ENCODE measurements at places on chromosomes 13 and 19.

DNA sequence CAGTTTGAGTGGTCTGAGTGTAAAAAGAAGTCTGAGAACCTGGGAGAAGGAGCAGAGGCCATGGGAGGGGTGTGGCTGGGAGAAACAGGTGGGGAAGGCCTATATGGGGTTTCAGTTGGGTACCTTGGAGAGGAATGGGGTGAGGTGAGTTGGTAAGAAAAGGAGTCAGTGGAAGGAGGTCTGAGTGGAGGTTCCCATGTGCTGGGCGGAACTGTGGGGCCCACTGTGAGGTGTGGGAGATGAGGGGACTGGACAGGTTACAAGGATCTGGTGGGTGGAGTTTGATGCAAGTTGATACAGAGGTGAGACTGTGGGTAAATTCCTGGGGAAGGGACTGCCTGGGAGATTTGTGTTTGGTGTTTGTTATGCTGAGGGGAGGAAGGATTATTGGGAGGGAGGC, 2.1 kb downstream of the ZNF574 start:
- no peak for DNase-seq

DNA sequence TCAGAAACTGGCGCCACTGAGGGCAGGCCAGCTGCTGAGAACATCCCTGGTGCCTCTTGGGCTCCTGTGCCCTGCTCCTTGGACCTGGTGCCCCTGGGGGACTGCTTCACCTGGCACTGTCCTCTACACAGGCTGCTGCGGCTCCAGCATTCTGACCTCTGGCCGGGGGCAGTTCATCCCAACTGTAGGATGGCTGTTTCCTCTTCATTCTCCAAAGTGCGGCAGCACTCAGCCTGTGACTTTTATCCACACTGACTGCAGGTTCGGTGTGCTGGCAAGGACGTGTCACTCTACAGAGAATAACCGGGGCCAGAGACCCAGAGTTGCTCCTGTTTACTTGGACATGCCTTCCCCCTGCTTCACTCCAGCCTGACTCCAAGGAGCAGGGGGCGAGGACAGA, 7.6 kb upstream of the ANKRD10 start:
- DNase-seq, result no peak

DNA sequence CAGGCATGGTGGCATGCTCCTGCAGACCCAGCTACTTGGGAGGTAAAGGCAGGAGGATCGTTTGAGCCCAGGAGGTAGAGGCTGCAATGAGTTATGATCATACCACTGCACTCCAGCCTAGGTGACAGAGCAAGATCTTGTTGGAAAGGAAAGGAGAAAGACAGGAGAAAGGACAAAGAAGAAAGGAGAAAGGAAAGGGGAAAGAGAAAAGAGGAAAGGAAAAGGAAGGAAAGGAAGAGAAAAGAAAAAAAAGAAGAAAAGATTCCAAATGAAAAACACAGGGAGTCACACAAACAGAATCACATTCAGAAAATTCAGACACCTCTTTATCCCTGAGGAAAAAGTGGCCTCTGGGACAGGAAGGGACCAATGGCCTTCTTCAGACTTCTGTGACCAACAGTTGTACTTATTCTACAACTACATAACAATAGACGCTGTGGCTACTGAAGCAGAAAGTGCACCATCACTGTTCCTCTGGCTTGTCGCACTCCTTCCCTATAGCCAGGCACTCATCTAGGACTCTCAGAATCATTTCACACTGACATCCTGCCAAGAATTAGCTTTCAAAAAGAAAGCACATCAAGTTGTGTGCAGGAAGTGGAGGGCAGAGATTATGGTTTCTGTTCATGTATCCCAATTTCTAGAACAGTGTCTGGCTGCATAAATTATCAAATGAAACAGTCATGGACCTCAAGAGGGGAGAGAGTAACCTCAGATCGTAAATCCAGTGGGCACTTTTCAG, 5.9 kb downstream of the MTMR6 start:
- no peak for DNase-seq

DNA sequence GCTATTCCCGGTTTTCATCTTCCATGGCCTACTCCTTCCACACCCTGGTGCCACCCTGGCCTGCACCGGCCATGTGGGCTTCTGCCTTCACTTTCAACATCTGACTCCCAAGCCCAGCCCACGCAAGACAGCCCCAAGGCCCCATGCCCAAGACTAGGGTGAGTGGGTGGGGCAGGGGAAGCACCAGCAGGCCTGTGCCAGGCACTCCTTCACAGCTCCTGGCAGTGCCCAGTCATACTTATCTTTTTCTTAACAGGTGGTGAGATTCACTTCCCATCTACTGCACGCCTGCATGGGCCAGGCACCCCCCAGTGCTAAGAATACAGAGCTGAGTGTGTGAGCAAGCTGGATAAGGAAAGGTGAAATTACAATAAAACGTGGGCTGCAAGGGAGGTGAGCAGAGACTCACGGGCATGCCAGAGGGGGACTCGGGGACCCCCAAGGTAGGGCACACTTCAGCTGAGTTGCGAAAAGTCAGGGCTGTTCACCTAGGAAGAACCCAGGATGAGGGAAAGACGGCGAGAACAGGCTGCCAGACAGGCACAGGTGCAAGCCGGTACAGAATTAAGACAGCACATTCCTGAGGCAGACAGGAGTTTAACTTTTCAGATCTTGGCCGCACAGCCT, 55.7 kb downstream of the COL4A1 start:
- no peak for DNase-seq

- DNase-seq, result no peak
Observed at GRCh38 chr13:20701461-20701860, 2.0 kb upstream of the IL17D start.

- DNase-seq, result no peak
Observed at GRCh38 chr13:76326343-76326742, 559.9 kb downstream of the KCTD12 start.

DNA sequence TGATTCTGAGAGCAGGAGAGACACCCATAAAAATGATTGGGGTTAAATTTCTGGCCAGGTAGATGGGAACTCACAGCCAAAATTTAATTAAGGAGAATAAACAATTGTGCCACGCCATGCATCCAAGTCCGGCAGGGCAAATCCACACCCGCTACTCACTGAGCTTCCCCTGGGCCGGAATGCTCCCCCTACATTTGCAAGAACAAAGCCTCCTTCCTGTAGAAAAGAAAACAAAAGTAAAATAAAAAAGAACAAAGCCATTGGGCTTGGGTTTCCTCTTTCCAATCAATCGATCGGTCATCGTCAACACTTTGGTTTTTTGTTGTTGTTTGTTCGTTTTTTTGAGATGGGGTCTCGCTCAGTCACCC, 30.2 kb upstream of the TFDP1 start:
- no peak for DNase-seq

GRCh38 chr19:2303211-2303798, 4.6 kb downstream of the LINGO3 start:
- no peak for DNase-seq

GRCh38 chr19:18397242-18398202, at the start of gene LRRC25:
LRRC25 (minus strand) TSS chr19:18397622; CDS start chr19:18396963, 659 bp downstream.
- DNase-seq, result peak; percentile 91

DNA sequence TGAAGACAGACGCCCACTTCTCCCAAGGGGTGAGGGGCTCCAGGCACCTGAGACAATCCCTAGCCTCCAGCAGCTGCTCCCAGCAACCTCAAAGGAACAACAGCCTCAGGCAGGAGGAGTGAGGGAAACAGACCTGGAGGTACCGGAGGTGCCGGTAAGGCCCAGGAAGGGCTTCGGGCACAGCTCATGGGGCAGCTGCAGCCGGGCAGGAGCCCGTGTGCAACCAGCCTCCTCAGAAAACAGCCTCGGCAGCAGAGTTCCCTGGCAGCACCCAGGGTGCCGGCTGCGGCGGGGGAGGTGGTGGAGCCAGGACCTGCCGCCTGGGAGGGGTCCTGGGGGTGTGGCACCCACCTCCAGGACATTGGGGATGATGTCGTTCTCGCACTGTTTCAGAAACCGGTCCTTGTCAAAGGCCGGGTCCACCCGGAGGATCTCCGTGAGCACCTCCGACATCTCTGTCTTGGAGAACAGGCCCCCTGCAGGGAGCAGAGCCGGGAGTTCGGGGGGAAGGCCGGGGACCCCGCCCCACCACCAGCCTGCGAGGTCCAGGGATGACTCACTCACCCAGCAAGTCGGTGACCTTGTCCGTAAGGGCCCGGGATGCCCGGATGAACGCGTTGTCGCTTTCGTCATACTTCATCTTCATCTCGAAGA, 6.5 kb upstream of the CTXN1 start:
- no peak for DNase-seq

DNA sequence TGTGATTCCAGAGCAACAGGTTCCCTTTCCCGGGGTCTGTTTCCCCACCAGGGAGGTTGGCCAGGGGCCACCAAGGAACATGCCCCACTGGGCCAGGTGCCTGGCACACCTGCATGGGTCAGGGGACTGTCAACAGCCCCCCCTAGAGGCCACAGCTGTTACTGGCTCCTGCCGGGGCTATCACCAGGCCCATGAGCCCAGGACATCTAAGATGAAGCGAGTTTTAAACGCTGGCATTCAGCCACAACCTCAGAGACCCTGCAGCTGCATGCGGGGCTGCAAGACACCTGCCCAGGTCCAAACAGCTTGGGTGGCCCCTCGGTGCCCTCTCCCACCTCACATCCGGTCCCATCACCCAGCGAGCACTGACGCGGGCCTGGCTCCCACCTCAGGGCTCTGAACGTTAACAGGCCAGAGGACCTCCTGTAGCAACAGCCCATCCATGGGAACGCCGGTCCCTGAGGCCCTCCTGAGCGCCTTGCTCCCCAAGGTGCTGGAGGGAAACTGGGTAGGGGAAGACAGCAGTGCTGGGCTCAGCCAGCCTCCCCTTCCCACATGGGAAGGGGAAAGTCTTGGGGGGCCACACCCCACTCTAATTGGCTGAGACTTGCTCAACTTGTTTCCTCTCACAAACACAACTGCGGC, 12.0 kb downstream of the KHSRP start:
- DNase-seq, result peak; percentile 68

- no peak for DNase-seq
Observed at GRCh38 chr19:56596676-56597075, 1.6 kb downstream of the ZNF71 start.

- DNase-seq, result no peak
Observed at GRCh38 chr13:107900775-107901174, 314.6 kb downstream of the LIG4 start.

DNA sequence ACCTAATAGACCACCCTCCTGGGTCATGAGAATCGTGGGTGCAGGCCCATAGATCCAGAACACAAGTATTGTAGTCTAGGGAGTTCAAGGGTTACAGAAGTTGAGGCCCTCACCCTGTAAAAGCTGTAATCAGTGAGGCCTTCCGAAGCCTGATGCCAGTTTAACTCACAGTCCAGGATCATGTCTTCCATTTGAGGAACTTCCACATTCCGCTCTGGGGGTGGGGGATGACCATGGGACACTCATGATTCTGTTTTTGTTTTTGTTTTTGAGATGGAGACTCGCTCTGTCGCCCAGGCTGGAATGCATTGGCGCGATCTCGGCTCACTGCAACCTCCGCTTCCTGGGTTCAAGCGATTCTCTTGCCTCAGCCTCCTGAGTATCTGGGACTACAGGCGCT, 1.7 kb upstream of the RASIP1 start:
- no peak for DNase-seq

DNA sequence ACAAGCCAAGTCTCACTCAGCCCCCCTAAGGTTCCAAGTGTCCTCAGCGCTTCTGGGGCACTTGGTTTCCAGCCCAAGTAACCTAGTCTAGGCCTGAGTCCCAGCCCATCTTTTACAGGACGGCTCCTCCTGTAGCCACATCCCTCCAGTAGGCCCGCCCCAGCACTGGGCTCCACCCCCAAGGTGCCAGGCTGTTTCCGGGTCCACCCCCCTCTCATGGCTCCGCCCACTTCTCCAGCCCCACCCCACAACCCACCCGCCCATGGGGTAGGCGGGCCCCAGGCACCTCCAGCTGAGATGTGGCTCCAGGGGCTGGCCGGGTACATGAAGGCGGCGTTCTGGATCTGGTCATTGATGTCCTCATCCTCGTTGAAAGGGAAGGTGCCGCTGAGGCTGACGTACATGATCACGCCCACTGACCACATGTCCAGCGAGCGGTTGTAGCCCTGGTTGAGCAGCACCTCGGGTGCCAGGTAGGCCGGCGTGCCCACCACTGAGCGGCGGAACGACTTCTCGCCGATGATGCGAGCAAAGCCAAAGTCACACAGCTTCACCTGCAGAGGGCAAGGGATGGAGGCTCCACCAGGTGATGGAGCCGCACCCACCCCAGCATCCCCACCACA, 17.2 kb upstream of the DACT3 start:
- DNase-seq, result peak; percentile 46

GRCh38 chr19:40571005-40571318, 5.7 kb upstream of the SHKBP1 start:
- no peak for DNase-seq

DNA sequence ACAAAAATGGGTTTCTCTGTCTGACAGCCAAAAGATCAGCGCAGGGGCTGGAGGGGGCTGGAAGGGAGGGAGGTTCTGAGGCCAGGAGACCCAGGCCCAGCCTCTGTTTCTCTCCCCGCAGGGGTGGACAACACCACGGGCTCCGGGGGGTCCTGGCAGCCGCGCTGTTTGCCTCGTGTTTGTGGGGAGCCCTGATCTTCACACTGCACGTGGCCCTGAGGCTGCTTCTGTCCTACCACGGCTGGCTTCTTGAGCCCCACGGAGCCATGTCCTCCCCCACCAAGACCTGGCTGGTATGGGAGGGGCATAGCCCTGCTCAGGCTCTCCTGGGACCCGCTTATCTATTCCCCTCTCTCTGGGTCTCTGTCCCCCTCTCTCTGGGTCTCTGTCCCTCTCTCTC, 9.6 kb downstream of the CPT1C start:
- no peak for DNase-seq

DNA sequence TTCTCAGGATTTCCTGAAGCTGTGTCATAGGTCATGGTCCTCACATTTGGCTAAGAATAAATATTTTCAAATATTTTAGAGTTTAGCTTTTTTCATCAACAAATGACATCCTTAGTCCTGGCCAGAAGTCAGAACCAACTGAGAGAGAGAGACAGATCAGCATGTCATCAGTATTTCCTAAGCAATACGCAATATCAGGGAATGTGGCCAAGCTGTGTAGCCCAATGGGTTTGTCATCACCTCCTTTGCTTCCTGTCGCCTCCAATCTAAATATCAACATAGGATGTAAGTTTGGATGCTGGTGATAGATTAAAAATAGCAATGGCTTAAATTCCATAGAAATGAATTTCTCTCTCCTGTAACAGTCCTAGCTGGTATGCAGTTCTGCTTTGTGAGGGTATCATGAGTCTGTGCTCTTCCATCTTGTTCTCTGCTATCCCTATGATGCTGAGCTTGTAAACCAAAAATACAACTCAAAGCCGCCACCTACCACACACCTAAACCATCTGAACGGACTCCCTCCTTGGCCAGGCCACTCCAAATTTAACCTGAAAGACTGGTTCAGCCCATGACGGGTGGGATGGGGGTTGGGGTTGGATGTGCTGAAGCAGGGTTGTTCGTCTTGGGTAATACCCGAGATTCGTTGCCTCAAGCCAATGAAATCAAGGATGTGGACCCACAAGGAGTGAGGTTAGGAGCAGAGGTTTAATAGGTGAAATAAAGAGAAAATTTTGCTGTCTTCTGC, 10.0 kb upstream of the IGSF23 start:
- no peak for DNase-seq
